ENCODE measurements at places on chromosomes 7 and 10.

DNA sequence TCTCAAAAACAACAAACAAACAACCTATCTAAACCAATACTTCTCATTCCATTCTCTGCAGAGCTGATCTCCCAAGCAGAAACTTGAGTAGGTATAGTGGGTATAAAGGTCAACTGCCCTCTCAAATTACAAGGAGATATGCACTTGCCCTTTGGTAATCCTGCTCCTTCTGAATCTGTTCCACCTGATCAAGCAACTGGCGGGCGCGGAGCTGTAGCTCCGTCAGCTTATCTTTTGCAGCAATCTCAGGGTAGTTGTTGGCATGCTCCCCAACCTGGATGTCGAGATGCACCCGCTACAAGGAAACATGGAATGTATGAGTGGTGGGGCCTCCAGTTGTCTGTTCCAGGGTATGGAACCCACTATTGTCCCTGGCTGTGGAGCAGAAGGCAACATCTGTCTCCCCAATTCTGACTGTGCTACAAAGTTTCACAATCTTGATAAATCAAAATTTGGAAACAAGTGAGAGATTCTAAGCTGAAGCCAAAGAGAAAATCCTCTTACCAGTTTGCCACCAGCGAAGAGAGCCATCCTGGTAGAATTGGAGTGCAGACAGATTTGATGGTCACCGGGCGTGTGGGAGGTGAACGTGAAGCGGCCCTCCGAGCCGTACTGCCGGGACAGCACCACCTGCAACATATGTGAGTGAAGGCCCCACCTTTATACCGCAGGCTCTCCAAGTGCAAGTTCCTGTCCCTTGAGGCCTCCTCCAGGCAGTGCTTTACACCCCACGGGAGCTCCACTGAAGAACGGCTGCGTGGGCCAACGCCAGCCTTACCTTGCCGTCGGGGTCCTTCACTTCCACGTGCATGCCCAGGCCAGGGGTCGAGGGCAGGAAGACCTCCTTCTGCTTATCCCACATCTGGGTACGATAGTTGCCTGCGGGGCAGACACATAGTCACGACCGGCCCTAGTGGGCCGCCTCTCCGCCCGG lies 819 bp downstream of the TMED4 start:
- DNase-seq = no peak

GRCh38 chr7:120984406-120984805 lies 4.1 kb upstream of the CPED1 start:
- DNase-seq = no peak

GRCh38 chr7:69190763-69191162 lies 407.5 kb upstream of the AUTS2 start:
- DNase-seq = no peak

- DNase-seq = no peak
These were observed 118.2 kb upstream of the CCDC6 start for GRCh38 chr10:60024506-60024905.

- no peak for DNase-seq
These were observed 36.7 kb downstream of the CDK6 start for GRCh38 chr7:92799446-92800211.

- no peak for DNase-seq
These were observed 55.8 kb upstream of the FGFR2 start for GRCh38 chr10:121654021-121654545.

DNA sequence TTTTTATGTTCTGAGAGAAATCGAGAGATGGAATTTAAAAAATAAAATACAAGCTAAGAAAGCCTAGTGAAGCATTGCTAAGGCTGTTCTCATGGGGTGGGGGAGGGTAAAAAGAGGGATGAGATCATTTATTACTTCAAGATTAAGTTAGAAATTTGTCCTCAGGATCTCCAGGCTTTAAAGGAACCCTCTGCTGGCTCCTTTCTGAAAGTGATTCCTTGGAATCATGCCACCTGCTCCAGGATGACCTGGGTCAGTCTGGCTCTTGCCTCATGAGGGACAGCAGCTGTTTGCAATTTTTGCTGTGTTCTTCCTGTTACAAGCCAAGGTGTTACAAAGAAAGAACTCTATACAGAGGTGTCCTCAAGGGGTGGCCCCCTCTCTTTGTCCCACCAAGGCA lies 69.8 kb downstream of the CDK1 start:
- no peak for DNase-seq

Measured in cerebellar nuclear complex (tissue), 1 donor.